Activated CD8-positive, alpha-beta memory T cell treated with anti-CD3 and anti-CD28 coated beads for 24 hours (primary cell): ENCODE measurements at places on chromosomes 12 and 14.

- peak; percentile 15 for DNase-seq
Observed at GRCh38 chr12:1878214-1878613, 40.2 kb downstream of the CACNA2D4 start.

GRCh38 chr12:12095021-12095420, 24.3 kb downstream of the BCL2L14 start:
- no peak for DNase-seq

DNA sequence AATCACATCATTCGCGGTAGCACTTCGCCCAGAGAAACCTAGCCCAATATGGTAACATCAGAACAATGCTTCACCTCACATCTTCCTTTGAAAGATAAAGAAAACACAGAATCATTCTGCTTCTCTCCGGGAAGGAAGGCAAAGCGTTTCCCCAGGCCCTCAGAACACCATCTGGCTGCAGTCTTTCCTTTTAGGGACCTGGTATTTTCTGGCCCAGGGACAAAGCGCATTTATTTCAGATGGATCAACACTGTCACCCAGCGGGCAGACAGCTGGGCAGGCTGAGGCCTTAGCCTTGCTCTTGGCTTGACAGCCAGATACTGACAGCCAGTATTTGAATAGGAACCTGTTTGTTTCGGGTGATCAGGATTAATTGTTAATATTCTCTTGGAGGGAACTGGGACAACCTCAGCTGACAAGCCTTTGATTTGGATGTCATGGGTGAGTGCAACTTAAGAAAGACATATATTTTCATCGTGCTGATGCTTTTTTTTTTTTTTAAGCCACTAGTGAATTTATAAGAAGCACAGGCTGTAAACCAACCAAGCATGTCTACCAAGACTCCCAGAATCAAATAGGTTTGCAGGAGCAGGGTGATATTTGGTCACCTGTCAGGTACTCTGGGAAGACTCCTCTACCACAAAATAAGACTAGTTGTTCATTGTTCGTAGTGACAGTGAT, 118.9 kb downstream of the VEZT start:
- no peak for DNase-seq

DNA sequence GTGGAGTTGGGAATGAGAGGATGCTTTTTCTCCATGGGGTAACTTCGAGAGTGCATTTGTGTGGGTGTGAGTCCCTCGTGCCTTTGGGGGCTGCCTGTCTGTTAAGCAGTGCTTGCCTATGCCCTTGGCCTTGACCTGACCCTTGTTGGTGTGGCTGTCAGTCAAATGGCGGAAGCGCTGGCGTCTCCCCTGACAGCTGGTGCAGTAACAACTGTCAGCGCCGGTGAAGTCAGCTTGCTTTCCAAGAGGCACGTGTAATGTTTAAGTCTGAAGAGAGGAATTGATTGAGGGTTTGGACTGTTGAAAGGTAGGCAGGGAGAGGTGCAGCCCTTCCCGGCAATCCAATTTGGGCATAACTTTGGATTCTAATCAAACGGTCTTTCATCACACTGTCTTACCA, 211.3 kb downstream of the AACS start:
- DNase-seq, result no peak

- no peak for DNase-seq
Observed at GRCh38 chr12:126547905-126548304, 1482.7 kb downstream of the AACS start.

DNA sequence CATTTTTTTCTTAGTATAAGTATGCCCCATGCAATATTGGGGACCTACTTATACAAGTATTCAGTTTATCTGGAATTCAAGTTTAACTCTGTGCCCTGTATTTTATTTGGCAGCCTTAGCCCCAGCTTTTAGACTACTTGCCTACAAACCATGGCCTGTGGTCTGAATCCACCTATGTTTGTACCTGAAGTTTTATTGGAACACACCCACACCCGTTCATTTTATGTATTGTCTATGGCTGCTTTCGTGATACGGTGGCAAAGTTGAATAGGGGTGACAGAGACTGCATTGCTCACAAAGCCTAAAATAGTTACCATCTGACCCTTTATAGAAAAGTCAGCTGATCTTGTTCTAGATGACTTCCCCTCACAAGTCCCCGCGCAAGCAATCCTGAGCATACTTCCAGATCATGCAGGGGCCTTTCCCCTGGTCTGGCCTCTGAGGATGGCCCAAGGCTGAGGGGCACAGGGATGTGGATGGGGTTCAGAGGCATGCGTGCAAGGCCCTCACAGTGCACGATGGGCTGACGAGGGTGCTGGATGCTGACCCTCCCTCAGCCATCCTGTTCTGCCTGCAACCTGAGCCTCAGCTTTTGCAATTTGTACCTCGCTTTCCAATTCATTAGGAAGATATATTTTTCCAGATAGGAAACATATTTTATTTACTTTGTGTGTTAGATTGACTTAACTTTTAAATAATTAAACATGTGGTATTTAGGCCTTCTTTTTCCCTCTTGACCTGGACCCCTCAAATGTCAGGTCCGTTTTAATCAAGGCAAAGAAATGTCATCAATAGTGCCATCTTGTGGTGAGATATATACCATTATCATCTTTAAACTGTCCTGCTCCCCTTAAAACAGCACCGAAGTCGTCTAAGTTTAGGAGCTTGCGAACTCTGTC, 527.3 kb upstream of the CCDC196 start:
- DNase-seq, result no peak

GRCh38 chr14:52248057-52248456, 19.4 kb upstream of the PTGDR start:
- no peak for DNase-seq

DNA sequence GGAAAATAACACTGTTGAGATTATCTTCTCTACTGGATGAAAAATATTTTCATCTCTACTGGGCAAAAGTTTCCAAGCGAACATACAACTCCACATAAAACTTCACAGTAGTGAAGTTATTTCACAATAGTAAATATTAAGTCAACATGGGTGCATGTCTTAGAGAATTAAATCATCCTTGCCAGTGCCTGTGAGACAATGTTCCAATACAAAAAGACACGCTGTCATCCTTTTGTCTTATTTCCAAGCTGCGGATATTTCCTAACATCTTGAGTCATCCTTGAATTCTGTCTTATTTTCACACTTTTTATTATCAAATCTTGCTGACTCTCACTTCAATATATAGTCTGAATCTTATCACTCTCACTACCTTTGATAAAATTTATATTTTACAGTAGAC, 142.9 kb upstream of the KITLG start:
- no peak for DNase-seq

DNA sequence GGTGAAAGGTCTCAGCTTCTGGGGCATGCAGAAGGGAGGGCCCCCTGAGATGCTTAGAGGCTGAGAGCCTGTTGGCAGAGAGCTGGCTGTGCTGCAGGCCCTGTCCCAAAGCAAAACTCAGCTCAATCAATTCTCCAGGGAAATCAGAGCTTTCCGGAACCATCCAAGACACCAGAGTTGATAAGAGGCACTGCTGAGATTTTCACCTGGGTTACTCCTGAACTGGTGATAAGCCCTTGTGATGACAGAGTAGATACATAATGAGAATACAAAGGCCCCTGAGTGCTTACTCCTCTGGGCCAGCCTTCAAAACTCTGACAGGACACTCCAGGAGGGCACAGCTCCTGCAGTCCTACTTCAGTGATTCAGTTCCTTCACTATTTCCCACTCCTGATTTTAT, 63.9 kb downstream of the ARL6IP4 start:
- no peak for DNase-seq

- no peak for DNase-seq
Observed at GRCh38 chr14:24576771-24577170, 721 bp upstream of the CTSG start.

DNA sequence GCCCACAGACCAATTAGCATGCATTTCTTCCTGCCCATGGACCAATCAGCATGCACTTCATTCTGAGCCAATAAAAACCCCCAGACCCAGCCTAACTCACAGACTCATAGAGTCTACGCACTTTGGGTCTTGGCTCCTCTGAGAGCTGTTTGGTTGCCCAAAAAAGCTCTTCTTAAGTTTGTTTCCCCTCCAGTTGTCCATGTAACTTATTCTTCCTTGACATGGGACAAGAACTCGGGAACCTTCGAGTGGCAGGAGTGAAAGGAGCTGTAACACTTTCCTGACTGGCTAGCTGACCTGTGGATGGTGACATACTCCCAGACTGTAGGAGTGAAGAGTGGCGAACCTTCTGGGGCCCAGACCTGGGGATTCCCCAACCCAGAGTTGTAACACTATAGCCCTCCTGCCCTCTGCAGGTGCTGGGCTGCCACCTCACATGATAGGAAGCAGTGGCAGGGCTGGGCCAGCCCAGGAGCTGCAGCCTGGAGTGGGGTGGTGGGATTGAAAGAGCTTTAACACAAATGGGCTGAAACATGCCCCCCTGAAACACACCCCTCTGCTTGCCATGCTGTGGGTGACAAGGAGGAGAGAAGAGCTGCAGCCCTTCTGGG, 4.4 kb upstream of the BTBD7 start:
- DNase-seq, result no peak

DNA sequence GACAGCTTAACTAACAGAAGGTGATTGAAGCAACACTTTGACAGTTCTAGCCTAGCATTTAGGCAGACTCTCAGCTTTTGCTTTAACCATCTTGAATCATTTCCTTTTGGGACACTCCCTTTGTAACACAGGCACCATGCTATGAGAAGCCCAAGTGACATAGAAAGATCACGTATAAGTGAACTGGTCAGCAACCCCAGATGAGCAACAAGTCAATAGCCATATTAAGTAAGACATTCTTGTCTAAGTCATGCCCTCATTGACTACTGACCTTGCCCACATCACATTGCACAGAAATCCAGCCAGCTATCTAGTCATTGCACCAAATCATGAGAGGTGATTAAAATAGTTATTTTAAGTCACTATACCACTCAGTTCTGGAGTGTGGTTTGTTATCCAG, 476.8 kb downstream of the TRHDE start:
- no peak for DNase-seq

GRCh38 chr14:53924753-53925152, 31.9 kb downstream of the BMP4 start:
- DNase-seq, result no peak

- no peak for DNase-seq
Observed at GRCh38 chr14:67722293-67722692, 20.6 kb downstream of the RDH12 start.

GRCh38 chr12:75011120-75011519, 198.5 kb downstream of the KCNC2 start:
- DNase-seq, result no peak

GRCh38 chr12:104654665-104655609, 198.2 kb downstream of the CHST11 start:
- DNase-seq, result no peak

DNA sequence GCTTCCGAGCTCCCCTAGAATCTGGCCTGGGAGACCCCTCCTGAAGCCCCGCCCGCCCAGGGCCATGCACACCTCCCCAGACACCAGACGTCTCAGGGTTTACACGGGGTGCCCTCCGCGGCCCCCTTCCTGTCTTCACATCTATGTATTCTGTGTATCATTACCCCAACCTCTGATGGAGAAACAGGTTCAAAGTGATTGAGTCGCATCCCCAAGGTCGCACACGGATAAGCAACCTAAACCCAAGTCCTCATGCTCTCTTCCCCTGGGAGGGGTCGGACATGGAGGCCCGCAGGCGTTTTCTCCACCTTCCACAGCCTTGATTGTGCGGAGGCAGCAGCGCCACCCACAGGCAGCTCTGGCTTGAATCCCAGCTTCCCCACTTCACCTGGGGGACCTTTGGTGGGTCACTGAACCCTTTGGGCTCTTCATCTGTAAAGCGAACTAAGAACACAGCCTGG, 237.3 kb downstream of the BCL11B start:
- no peak for DNase-seq

DNA sequence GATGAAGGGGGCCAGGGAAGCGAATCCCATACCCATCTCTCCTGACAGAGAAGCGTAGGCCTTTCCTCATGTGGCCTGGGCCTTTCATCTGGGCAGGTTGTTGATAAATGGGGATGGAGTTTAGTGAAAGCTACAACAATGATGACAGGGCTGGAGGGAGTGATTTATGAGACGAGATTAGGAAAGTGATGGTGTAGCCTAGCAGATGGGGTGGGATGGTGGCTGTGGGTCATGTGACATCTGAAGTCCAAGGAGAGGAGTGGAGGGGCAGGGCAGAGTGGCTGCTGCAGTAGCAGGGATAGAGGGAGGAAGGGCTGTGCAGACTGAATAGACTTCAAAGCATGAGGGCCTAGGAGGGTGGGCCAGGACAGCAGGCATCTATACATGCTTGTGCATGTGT, 85.5 kb downstream of the ADCK1 start:
- DNase-seq, result no peak

- no peak for DNase-seq
Observed at GRCh38 chr12:104006929-104007328, 41.3 kb downstream of the TDG start.

DNA sequence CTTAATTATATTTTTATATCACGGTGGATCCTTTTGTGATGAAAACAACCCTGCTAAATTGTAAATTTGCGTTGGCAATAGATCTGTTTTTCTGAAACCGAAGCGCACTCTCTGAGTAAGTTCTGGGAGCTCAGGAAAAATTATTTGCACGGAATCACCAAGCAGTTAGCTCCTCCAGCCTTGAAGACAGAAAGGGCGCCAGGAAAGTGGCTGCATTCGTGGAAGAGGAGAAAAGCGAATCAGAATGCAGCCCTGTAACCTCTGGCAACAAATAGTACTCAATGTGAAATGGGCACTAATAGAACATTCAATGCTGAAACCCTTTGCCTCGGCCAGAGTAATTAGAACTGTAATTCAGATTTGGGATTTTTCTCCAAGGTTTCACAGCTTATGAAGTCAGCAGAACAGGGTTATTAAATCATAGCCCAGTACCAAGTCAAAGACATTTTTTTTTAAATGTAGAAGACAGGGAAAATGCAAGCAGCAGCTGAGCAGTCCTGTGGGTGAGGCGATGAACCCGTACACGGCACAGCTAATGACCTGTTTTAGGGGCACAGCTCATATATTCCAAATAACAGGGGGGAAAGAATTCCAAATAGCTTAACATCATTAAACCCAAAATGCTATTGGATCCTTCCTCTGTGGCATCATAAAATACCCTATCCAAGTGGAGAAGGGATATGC, 251.4 kb downstream of the EGLN3 start:
- no peak for DNase-seq

DNA sequence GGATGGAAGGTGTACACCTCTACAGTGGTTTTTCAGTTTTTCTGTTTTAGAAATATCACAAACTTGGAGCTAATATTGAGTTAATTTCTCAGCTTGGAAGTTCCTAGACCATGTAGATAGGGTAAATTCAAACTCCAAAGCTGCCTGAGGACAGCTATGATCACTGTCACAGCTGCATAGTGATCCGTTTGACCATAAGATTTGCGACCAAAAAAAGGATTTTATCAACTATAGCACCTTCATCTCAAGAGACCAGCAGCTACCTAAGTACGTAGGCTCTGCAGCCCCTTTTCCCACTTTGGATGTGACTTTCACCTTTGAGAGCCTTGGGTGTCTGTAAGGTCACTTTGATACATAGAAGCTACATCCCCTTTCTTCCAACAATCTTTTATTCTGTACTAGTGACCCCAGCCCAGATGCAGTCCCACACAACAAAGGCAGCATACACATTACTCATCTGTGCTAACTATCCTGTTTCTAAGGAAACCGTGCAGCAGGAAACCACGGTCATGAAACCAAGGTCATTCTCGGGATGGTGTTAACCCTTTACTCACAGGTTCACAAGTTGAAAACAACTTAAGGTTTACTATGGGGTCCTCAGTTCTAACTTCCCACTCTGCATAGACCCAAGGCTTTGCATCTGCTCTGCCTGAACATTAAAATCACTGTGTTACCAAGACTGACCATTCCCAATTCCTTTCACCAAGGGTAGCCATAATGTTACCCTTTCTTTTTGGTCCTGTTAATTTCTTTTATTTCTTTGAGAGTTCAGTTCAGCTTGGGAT, 75.4 kb downstream of the IFT81 start:
- no peak for DNase-seq

GRCh38 chr14:68181519-68182326, 362.1 kb downstream of the RAD51B start:
- no peak for DNase-seq
